ENCODE measurements at places on chromosomes 6 and 20.

DNA sequence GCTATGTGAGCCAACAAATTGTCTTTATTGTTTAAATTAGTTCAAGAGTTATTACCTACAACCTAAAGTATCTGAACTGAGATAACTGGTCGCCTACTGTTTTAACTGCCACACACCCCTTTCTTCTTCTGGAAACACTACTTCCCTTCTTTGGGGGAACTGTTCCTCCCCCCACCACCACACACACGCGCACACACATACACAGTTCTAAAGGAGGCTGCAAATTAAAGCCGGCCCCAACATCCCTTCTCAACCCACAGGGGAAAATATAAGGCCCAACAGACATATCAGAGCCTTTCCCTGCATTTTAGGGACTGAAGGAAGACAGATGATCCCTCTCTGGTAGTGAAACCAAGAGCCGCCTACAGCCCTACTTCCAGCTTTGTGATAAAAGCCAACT is 348.0 kb upstream of the JARID2 start:
- no peak for DNase-seq

GRCh38 chr6:126535595-126535994 is 195.7 kb downstream of the CENPW start:
- DNase-seq: no peak

GRCh38 chr6:64293298-64293697 is 657.7 kb downstream of the PHF3 start:
- DNase-seq: no peak

DNA sequence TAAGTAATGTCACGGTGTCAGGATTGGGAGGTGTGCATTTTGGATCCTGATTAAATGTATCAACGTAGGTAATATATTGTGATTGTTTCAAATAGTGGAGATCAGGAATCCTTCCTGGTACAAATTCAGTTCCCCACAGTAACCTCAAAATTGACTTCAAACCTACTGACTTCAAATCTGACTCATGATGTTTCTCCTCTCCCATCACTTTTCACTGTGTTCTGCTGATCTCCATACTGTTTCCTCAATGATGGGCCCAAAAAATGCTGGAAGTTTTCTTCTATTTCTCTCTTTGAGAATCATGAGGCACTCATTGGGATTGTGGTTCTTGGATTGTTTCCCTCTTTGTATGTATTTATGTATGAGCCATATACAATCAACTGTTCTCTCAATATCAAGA is 35.9 kb downstream of the LAMA2 start:
- DNase-seq: no peak

DNA sequence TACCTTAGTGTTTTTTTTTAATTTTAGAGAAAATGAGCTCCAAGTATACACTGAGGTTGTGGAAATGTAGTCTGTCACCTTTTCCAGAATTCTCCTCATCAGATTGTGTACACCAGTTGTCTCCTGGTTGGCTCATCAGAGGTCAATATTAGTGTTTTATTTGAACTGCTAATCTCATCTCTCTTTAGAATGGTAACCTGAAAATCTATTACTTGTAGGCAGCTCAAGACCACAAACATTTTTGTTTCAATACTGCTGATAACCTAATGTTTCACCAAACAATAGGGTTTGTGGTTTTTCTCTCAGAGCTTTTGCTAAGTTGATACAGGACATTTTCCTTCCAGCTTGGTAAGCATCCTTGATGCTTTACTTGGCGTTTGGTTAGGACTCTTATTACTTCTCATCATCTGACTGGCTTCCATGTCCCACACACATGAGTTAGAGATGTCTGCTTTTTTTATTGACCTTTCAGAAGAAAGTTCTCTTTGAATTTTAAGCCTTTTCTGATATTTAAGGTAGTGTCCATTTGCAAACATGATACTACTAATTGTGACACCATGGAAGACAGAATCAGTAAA is 15.1 kb downstream of the ADGRG6 start:
- DNase-seq: no peak

DNA sequence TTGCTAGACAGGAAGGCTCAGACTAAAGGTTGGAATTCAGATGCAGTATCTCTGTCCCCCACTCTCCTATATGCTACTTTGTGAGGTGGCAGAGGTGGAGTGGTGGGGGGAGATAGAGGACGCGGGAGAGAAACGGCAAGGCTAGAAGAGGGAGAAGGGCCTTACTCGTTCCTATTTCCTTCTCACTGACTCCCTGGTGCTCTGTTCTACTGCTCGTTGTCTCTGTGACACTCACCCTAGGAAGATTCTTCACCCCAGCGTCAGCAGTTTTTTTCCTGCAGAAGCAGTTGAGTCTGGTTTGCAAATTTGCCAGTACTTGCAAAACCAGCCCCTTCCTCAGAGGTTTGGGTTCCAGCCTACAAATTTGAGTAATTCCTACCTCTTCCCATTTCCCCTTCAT is 801.1 kb upstream of the SLC35B3 start:
- DNase-seq: no peak

DNA sequence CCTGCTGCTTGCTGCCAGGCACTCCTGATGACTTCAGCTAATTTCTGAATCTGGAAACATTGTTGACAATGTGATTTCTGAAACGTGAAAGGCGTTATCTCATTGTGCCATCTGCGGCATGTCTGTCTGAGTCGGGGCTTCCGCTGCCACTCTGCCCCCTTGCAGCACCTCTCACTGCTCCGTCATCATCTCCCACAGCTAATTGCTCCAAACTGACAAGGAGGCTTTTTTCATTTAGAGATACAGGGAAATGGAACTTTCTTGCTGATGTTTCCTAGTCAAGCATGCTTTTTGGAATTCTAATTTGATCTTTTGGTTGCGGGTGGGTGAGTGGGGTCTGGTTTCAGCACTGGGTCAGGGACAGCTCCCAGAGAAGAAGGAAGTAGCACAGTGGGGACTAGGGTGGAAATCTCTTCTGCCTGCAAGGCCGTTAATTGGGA is 233.5 kb downstream of the DHX35 start:
- no peak for DNase-seq

DNA sequence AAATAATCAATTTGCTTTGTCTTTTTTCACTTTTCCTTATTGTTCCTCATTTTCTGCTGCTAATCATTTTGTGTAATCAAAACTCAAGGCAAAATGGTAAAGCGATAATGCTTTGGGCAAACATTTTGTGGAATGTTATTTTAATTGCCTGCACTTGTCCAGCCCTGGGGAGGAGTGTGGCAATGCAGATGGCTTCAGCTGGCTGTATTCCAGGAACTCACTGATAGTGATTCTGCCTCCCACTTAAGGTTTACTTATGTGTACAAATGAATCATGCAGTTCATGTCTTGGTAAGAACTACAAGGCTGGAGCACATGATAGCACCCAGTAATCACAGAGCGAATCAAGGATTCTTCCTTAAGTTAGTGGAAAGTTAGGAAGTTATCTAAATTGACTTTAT is 107.8 kb downstream of the COL19A1 start:
- DNase-seq: no peak

DNA sequence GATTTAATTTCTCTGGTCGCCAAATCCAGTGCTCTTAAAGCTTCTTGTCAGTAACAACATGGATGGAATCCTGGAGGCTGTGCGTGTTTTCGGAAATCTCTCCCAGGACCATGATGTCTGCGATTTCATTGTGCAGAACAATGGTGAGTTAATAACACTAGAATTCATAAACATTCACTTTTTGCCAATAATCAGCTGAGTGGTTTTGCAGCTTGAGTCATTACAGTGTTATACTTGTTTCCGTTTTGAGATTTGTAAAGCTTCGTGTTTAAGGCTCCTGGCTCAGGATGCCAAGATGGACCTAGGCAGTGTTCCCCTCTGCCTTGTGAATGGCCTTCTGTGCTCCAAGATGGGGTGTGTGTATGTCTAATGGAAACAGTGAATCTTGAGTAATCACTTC is 113.8 kb downstream of the ARMC2 start:
- DNase-seq: no peak

GRCh38 chr20:60950974-60951373 is 301.1 kb upstream of the CDH4 start:
- no peak for DNase-seq

DNA sequence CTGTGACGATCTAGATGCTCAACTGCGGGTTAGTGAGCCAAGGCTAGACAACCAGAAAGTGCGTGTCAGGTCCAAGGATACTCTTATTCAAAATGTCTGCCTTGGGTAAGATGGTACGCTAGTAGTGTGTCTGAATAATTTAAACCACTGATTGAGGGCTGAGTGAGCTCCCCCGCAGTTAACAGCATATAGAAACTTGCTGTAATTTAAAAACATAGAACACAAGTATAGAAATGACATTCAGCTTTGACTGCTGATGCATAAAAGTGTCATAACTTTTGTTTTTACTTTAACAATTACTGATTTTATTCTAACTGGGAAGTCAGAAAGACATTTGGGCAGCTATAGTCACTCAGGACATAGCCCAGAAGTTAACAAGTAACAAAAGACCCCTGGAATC is 45.6 kb upstream of the SLC22A1 start:
- no peak for DNase-seq

Measured in spinal cord (tissue), 10 donors.